ENCODE measurements at places on chromosomes 3 and 15.

DNA sequence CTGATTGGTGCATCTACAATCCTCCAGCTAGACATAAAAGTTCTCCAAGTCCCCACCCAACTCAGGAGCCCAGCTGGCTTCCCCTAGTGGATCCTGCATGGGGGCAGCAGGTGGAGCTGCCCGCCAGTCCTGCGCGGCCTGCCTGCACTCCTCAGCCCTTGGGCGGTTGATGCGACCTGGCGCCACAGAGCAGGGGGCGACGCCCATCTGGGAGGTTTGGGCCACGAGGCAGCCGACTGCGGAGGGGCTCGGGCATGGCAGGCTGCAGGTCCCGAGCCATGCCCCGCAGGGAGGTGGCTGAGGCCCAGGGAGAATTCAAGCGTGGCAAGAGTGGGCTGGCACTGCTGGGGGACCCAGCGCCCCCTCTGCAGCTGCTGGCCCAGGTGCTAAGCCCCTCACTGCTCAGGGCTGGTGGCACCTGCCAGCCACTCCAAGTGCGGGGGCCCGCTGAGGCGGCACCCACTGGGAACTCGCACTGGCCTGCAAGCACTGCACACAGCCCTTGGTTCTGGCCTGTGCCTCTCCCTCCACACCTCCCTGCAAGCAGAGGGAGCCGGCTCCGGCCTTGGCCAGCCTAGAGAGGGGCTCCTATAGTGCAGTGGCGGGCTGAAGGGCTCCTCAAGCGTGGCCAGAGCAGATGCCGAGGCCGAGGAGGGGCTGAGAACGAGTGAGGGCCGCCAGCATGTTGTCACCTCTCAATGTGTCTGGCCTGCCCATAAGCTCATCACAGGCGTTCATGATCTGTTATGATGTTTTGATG is 30.1 kb downstream of the COL6A6 start:
- DNase-seq, result no peak

DNA sequence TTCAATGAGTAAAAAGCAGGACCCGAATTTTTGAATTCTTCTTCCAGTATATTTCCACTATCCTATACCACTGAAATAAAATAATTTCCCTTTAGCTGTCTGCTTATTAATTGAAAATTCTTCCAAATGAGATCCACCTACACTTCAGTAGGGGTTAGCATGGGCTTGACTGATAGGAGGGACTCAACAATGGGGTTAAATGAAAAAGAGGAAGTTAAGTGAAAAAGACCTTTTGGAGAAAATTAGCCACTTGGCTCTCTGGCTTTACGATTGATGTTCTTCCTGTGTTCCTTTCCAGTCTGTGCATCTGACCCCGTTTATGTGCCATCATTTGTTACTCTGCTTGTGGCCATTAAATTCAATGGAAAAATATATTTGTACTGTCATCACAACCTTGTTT is 54.0 kb upstream of the GCNT3 start:
- DNase-seq, result no peak

- DNase-seq, result no peak
These were observed 48.4 kb downstream of the ROPN1B start for GRCh38 chr3:126017362-126017761.

- no peak for DNase-seq
These were observed 3.0 kb downstream of the ISLR start for GRCh38 chr15:74176262-74177214.

DNA sequence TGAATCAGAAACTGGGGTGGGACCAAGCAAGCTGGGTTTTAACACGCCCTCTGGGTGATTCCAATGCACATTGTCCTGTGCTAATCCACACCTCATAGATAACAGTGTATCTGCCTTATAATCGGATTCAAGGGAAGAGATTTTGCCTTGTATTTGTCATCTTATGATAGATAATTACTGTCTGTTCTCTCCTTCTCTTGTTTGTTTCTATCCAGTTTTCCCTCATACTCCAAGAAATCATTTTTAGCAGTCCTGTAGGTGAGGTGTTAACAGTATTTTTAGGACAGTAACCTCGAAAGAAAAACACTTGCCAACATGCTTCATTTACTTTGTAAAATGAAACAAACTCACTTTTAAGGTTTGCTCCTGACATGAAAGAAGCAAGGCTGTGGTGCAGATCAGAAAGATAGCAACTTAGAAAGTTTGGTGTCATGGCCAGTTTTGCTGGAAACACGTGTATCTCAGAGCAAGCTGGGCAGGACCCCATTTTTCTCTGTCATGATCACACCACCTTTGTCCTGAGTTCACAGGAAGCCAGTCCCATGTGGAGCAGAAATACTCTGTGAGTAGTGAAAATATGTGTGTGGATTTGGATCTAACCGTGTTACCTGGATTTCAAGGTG is 72.6 kb downstream of the TRAK1 start:
- DNase-seq, result no peak

DNA sequence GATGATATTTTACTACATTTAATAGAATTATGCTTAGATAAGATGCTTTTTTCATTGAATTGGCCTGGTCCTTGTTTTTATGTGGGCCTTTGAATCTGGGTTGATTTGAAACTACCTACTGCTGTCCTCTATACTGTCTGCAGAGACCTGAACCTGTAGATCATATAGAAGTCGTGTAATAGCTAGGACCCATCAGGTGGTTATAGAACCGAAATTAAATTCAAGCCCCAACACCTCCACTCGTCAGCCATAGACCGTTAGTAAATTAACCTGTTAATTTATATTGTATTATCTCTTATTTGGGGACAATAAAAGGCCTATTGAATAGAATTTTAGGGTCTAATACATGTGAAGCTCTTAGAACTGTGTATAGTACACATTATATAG is 108.4 kb downstream of the MBNL1 start:
- DNase-seq, result no peak

DNA sequence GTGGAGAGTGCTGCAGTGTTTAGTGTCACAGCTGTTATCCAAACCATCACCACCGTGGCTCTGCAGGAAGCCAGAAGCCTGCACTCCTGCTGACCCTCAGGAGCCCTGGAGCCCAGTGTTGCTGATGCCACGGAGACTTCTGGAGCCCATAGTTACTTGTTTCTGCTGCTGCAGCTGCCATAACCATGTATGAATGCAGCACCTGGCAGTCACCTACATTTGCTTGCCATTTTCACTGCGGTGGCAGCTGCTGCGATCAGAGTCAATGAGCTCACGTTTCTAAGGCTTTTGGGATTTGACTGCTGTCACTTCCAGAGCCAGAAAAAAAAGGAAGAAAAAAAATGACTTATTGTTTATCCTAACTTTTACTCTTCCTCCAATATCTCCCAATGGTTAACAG is 299.2 kb upstream of the THRB start:
- no peak for DNase-seq

GRCh38 chr15:42279234-42279723 is 6.0 kb upstream of the TMEM87A start:
- no peak for DNase-seq

- no peak for DNase-seq
These were observed 51.2 kb downstream of the RAF1 start for GRCh38 chr3:12612514-12613226.

- DNase-seq, result no peak
These were observed 5.9 kb downstream of the SH2D7 start for GRCh38 chr15:78098131-78098755.

DNA sequence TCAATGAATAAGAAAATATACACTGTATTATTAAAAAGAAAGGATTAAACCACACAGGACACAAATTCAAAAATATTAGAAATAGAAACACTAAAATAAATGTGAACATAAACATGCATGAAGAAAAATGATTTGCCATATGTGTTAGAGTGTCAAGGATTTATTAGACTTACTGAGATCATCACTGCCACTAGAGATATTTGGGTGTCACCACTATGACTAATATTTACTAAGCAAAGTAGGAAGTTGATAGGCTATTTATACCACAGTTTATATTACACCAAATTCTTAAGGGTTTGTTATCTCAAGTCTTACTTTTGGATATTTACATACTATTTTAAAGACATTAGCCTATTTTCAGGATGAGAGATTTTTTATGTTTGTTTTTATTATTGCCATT is 575.0 kb upstream of the SGO1 start:
- DNase-seq, result no peak
